CD4-positive, CD25-positive, alpha-beta regulatory T cell (primary cell): ENCODE measurements at places on chromosomes 7 and 10.

- DNase-seq, result no peak
These were observed 309.8 kb downstream of the ADK start for GRCh38 chr10:74460812-74461211.

DNA sequence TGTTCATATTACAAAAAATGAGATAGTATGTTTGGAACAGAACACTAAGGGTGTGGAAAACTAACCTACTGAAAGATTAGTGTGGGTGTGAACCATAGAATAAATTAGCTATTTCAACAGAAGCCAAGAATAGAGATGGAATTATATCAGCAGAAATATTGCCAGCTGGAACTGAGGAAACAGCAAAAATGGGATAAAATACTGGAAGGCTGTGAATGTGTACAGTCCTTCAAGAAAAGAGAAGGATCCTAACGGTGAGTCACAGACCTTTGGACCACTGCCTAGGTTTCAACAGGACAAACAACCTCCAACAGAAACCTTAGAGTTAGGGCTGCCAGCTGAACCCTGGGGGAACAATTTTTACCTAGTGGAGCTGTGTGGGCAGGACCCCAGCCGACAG lies 395.0 kb downstream of the ZWINT start:
- no peak for DNase-seq

DNA sequence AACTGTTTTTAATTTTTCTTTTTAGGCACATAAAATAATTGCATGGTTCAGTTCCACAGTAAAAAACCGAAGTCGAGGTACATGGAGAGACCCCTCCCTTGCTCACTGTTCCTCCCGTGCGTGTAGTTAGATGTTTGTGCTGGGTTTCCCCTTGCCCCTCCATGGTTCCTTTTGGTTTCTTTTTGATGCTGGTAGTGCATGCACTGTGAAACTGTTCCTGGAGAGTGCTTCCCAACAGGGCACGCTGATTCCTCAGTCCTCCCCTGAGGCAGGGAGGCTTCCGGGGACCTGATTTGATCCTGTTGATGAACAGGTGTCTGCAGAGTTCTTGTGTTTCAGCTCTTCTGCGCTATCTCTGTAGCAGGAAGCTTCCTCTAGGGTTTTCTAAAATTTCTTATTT lies 69.5 kb downstream of the ADCY1 start:
- DNase-seq, result no peak

DNA sequence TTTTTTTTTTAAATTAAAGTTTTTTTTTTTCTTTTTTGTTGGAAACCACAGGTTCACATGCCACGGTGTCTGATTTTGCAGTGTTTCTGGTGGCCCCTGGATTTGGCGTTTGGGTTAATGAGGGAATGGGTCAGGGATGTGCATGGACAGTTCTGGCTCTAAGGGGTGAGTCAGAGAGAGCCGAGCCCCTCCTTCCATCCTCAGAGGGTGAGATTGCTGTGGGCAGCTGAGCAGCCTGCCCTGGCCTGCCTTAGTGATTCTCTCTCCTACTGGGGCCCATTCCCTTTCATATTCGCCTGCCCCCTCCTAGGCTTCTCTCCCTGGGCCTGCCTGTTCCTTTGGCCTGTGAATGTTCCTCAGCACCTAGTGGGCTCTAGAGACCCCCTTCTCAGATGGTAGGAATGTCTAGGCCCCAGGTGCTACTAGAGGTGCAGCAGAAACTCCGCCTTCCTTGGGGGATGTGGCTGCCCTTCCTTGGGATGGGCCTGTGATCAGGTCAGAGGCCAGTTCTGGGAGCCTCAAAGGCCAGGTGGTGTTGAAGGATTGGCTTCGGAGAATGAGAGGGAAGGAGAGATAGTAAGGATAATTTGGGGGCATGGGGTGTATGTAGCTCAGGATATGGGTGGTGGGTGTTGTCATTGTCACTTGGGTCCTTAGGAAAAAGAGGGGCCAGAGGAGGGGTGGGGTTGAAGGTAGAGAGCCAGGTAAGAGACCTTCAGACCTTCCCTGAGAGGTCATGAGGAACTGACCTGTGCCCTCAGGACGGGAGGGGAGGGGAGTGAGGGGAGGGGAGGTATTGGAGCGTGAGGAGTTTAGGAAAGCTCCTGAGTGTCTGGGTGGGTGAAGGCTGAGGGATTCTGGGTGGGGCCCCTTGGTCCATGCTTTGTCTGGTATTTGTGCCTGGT lies 19.8 kb downstream of the TSPAN14 start:
- no peak for DNase-seq

DNA sequence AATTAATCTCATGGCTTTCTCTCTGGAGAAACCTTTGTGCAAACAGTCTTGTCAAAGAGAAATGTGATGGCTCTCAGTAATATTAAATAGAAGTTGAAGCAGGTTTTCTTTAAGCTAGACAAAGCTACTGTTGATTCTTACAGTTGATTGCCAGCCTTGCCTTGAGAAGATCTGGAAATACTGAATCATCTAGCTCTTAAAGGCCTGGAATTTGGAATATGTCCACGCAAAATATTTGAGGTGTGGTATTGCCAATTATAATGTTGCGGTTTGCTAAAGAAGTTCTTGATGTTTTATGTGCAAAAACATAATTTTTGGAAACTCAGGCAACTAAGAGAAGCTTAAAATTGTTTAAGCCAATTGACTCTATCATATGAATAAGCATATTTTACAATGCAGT lies 371.9 kb downstream of the PHF14 start:
- DNase-seq, result no peak

DNA sequence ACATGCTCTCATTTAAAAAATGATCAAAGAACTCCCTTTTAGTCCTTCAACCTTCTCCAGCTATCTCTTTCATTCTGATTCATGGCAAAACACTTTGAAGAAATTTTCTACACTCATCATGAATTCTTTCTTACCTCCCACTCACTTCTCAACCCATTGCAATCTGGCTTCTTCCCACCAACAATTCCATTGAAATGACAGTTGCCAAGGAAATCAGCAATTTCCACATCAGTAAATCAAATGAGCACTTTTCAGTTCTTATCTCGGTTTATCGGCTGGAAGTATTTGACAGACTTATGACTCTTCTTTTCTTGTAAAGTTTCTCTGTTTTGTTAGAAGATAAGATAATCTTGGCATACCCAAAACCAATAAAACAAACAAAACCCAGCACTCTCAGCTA lies 99.1 kb upstream of the CACNA2D1 start:
- no peak for DNase-seq

GRCh38 chr7:12646139-12646538 lies 41.3 kb upstream of the ARL4A start:
- no peak for DNase-seq

DNA sequence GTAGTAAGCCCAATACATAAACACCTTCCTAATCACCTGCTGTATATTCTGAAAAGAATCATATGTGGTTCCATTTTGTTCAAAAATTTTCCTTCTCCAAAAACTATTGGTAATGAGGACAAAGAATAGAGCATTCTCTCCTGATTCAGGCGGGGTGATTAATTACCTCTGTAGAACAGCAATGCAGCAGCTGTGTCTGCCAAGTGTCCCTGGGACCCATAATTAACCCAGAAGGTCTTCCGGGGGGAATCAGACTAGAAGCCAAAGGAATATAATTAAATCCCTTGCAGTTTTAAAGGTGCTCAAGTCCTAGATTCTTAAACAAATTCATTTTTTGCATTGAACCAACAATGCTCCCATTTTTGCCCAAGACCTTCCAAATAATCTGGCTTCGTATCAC lies 60.3 kb upstream of the ABLIM1 start:
- no peak for DNase-seq

GRCh38 chr7:101843293-101844271 lies 26.2 kb downstream of the CUX1 start:
- no peak for DNase-seq

- no peak for DNase-seq
These were observed 660.5 kb downstream of the LRMDA start for GRCh38 chr10:76091926-76092325.

GRCh38 chr7:72540106-72540611 lies 128.0 kb upstream of the CALN1 start:
- DNase-seq, result no peak

DNA sequence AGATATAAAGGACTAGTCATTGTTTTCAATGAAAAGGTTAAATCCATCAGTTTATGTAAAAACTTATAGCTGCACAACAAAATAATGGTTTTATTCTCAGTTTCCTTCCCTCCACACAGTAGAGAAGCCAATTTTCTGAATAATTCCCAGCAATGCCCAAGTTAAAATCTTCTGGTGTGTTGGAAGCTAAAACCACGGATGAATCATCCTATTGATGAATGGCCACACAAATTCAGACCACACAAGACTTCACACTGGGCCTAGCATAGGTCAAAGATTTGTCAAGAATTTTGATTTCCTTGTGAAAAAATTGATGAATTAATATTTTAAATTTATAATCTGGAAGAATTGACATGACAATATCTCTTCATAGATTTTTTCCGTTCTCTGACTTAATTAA lies 617.6 kb downstream of the INHBA start:
- DNase-seq, result no peak

DNA sequence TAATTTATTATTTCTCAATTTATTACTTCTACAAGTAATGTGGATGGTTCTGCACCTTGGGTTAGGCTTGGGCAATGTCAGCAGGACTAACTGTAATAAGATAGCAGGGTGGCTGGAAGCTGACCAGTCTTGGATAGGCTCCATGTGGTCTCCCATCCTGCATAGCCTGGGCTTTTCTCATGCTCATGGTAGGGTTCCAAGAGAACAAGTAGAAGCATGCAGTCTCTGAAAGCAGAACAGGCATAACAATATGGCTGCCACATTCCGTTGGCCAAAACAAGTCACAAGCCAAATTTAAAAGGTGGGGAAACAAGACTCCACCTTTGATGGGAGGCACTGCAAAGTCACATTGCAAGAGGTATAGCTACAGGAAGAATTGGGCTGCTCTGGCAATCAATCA lies 98.6 kb upstream of the MDFIC start:
- no peak for DNase-seq

DNA sequence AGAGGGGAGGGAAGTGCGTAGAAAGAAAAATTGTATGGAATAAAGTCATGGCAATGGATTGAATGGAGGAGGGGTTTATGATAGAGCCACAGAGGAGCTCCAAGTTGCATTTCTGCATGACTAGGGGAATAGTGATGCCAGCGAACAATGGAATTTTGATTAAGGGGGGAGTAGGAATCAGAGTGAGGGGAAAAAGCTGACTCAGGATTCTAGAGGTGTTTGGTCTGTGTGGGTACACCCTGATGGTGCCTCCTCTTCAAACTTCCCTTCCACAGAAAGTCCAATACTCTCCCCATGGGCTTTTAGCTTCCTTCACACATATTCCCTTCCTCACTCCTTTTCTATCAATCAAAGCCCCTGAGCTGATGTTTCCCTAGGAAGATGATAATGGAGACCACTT lies 1.8 kb upstream of the KEL start:
- DNase-seq, result no peak

DNA sequence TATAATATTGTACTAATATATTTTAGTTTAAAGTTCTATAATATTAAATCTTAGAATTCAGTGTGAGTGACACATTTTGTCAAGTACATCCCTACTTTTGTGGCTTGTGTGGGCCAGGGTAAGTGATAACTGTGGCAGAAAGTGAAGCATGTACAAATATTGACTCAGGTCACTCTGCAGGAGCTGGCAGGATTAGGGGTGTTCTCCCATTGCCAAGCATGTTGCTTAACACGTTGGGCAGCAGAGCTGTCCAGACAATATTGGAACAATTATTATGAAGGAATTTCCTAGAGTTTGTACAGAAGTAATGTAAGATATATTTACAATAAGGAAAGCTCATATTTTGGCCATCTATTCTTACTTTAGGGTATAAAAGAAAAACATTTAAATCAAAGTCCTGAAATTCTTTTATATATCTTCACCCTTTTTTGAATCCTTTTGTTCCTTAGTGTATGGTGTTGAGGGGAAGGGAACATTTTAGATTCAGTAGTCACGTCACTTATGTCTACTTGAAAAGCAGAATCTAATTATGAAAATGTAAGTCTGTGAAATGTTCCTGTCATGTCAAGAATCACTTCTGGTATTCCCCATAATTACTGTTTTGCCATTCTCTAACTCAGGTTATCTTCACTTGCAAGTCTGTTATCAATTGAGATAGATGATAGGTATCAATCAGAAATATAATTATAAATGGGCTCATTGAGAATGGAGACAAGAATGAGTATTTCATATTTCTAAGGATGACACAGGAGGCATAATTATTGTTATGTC lies 4.0 kb downstream of the HDAC9 start:
- DNase-seq, result no peak

DNA sequence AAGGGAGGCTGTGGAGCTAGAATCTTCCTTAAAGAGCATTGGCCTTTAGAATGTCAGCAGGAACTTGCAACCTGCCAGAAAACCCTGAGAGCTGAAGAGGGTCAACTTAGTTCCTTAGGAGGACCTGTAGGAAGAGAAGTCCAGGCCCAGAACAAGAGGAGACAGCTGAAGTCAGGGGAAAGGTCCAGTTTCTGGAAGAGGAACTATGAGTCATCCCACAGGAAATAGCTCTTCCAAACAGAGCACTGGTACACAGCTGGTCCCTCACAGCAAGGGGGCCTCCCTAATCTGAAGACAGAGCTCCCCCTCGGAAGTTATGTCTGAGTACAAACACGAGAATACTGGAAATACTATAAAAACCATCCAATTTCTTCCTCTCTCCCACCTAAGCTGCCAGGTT lies 98.9 kb downstream of the HERPUD2 start:
- DNase-seq, result no peak
